ENCODE measurements at places on chromosomes 11 and 22.

DNA sequence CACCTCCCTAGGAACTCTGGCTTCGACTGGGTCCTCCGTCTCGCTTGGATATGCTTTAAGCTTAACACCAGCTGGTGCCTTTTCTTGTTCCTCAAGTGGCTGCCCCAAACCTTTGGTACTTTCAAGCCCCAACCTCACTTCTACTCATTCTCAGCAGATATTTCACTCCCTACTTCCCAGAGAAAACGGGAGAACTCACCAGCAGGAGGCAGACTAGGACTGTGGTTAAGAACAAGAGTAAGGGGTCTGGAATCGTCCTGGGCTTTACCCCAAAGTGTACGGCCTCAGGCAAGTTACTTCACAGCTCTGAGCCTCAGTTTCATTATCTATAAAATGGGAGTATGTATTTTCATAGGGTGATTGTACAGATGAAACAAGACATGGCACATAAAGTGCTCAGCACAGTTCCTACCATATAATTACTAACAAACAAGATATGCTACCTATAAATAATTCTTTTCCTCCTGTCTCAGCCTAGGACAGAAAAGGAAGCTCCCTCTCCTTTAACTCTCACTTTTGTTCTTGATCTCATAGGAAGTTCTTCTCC lies 37.8 kb downstream of the PAMR1 start:
- no peak for DNase-seq

GRCh38 chr11:57453543-57454177 lies 6.7 kb upstream of the RTN4RL2 start:
- no peak for DNase-seq

- DNase-seq: peak; percentile 2
Measured at GRCh38 chr11:28153586-28153985, 45.4 kb downstream of the METTL15 start.

DNA sequence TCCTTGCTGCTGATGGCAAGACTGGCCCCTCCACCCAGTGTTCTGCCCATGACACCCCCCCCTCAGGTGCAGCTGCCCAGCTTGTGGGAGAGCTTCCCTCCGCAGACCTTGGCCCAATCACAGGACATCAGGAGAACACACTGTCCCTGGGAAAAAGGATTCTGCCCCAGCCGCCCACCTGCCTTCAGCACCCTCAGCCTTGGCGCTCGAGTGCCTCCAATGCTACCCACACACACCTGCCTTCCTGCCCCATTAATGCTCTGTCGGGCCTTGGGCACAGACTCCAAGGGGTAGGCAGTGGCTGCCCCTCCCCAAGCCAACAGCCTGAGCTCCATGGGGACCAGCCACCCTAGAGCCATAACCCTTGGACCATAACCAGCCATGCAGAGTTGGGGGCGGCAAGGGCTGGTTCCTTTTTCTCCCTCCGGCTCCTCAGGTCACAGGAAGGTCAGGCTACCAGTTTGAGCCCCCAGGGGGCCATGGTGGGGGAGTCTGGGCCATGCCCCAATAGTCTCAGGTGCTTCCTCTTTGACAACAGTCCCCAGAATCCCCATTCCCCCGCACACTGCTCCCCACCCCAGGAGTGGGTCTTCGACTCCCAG lies 1.3 kb upstream of the ZNF70 start:
- no peak for DNase-seq

DNA sequence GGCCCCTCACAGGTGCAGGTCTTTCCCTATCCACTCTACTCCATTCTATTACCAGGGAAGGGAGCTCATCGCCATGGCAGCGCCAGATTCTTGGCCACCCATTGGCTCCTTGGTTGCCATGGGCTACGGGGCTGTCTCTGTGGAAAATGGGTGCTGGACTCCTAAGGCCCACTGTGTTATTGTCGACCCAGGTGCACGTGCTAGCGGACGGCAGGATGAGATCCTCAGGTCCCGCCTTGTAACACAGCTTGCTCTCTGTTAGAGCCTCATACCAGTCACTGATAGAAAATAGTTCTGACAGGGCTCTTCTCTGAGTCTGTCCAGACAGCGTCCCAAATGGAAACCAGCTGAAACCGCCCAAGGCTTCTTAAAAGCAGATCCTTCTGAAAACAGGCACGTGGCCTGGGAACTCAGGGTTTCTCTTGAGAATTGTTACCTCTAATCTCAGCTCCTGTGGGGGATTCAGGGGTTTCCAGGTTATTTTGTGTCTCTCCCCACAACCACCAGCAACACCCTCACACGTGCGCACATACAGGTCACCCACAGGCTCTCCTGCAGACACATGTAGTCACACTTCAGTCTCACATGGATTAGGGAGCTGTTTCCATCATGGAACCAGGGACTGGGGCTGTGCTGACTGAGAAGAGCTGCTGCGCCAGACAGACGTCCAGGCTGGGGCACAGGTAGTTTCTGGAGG lies 1.5 kb downstream of the TUB start:
- DNase-seq: no peak

GRCh38 chr11:128365044-128365443 lies 222.3 kb downstream of the ETS1 start:
- DNase-seq: no peak

- DNase-seq: no peak
Measured at GRCh38 chr11:123239191-123240150, 44.4 kb upstream of the CLMP start.

DNA sequence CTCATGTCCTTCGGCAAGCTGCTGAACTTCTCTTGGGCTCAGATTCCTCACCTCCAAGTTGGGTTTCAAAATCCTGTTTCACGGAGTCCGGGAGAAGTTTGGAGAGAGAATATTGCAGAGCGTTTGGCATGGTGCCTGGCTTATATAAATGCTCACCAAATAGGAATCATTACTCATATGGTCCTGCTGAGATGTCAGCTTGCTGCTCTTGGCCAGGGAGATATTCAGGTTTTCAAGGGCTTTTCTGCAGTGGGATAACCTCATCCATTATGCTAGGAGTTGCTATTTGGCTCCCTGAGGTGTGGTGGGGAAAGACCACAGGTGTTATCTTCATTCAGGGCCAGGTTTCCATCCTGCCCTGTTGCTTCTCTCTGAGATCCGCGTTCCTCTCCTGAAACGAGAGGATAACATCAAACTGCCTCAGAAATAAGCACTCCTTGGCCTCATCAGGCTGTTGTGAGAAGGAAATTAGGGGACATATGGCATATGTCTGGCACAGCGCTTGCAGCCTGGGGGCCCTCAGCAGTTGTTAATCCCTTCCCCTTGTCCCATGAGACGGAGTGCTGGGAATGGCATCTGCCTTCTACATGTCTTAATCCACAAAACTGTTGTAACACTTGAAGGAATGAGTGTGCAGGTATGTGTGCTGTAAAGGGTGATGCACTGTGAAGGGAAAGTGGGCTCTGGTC lies 29.9 kb upstream of the ACER3 start:
- DNase-seq: peak; percentile 34

- peak; percentile 38 for DNase-seq
Measured at GRCh38 chr11:35144136-35144741, 5.3 kb downstream of the CD44 start.

DNA sequence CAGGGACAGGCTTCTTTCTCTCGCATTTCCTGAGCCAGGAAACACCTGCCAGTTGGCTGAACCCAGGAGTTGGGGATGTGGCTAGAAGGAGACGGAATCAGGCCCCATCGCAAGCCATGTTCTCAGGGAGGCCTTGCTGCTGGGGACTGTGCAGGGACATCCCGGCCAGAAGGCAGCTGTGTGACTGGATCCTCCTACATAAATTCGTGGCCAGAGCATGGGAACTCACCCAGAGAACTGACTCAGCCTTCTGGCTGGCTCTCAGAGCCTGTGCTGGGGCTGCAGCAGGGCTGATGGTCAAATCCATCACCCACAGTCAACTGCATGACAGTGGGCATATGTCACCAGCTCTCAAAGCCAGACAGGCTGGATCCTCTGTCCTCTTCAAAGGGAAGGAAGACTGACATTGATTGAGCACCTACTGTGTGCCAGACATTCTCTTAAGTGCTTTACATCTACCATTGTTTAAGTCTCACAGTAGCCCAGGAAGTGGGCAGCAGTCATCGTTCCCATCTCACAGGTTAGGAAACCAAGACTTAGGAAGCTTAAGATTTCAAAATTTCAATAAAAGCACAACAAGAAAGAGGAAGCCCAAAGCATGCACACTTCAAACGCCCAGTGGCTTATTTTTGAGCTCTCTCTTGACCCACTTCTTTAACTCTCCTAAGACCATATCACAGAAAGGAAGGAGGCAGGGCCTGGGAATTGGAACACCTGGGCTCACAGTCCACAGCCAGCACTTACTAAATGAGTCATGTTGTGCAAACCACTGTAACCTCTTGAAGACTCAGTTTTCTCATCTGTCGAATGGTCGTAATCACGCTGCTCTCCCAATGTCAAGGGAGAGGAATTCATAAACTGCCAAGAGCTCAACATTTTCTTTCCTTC lies 30.9 kb upstream of the CACNG2 start:
- no peak for DNase-seq

- peak; percentile 69 for DNase-seq
Measured at GRCh38 chr11:102495161-102496042, 35.1 kb downstream of the MMP7 start.

GRCh38 chr11:116176484-116177005 lies 596.2 kb downstream of the BUD13 start:
- no peak for DNase-seq

- no peak for DNase-seq
Measured at GRCh38 chr11:79404325-79404724, 36.5 kb downstream of the TENM4 start.

- peak; percentile 63 for DNase-seq
Measured at GRCh38 chr11:95544095-95544856, 245.3 kb downstream of the FAM76B start.

GRCh38 chr11:58940028-58940427 lies 740 bp downstream of the GLYATL1 start:
- DNase-seq: no peak

DNA sequence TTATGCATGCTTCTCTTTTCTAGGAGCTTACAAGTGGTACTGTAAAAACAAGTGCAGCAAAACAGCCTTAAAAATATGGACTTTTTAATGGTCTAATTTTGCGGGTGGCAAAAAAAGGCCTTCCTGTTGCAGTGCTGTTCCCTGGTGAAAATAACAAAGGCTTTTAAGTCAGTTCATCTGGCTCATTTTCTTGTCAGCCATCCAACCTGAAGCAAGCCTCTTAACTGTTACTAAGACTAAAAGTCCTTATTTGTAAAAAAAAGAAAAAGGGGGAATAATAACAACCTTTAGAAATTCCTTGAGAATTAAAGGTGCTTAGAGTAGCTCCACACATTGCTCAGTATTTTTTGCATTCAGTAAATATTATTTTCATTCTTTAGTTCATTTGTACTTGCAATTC lies 200.5 kb upstream of the CHORDC1 start:
- no peak for DNase-seq

DNA sequence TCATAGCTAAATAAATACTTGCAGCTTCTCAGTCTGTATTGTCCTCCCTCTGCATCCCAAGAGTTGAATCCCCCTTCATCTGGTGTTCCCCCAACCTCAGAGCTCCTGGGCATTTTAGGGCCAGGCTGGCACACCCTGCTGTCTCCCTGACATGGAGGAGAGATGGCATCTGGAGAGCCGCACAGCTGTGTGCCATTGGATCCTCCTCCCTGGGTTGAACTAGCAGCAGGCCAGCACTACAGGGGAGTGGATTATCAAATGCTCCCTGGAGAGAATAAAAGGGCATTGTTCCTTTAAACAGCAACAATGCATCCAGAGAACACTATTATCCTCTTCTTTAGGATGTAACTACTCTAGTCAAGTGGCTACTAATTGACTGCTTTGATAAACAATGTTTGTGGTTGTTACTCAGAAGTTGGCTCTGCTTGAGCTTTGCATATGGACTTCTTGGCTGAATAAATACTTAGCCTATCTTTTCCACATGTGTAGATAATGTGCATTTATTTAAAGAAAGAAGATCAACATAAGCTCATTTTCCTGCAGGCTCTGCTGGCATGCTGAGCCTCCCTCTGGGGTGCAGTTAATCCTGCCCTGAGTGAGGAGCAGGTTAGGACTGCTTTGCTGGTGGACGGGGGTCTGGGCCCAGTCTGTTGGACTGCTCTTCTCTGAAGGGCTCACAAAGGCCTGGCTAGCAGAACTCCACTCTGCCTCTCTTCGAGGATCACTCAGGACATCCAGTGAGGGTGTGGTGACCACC lies 897.2 kb downstream of the TBC1D22A start:
- DNase-seq: no peak

- no peak for DNase-seq
Measured at GRCh38 chr11:15182372-15182771, 67.6 kb downstream of the INSC start.

DNA sequence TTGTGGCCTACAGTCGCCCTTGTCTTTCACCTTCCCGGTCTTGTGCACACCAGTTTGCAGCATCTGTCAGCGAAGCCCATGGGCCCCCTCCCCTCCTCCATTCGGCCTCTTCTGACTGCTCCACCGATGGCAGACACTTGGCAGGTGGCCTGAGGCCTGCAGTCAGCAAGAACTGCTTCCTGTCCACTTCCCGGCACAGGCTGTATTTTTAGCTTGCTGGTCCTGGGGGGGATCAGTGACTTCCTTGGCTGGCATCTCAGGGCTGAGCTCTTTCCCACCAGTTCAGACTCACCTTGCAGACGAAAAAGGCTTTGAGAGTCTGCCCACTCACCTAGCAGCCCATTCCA lies 106.4 kb downstream of the SYN3 start:
- DNase-seq: no peak

- DNase-seq: no peak
Measured at GRCh38 chr11:9069256-9069655, 22.1 kb downstream of the SCUBE2 start.

DNA sequence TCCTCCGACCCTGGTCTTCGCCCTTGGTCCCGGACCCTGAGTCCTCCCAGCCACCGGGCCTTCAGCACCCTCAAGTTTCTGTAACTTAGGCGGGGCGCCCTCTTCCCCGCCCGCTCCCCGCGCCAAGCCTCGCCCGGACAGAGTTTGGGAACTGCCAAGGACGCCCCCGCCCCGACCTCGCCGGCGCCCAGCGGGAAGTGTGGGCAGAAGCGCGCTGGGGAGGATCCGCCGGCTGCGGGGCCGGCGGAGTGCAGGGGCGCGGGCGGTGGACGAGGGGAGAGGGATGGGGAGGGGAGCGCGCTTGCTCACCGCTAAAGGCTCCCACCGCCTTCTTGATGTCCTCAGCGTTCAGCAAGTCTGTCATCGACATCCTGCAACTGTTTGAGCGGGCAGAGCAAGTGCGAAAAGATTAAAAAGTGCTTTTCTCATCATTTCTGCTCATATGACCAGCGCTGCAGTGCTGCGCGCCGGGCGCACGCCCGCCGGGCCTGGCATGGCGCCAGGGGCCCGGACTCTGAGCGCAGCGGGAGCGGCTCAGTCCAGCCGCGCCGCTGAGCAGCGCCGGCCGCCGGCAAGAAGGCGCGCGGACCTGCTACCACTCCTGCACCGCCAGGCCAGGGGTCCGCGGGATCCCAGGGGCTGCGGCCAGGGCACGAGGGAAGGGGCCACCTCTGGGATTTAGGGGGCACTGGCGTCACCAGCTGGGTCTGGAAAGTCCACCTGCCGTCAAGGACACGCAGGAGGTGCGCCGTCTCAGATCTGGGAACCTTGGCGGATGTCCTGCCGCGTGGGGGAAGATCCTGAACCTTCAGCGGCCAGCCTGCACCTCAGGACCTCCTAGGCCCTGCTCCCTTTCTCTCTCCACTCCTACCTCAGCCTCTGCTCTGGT lies at the start of gene PVALB:
TSS of gene PVALB (minus strand) at position 400 of the 889 bp plus-strand sequence. CDS start at position 370, 30 bp downstream.
- no peak for DNase-seq
